ENCODE measurements at places on chromosomes 6 and 20. TPM values are rescaled to one million over a fixed set of nuclear protein-coding genes. Genes with fewer than 3 reads are reported as not detected.

The RHAG gene
- not detected for total RNA-seq

The MAP3K7 gene
- 51.1 TPM for total RNA-seq

The SYCP2L gene
- total RNA-seq: 4.5 TPM

The SNAP91 gene
- 1.2 TPM for total RNA-seq

The AKAP12 gene
- 30.8 TPM for total RNA-seq

The VAPB gene
- total RNA-seq: 50.6 TPM

The WTAP gene
- 119 TPM for total RNA-seq

The ADGRB3 gene
- 1.8 TPM for total RNA-seq

The XKR7 gene
- 2.1 TPM for total RNA-seq

The CLIC5 gene
- total RNA-seq: 0.11 TPM

The KCNG1 gene
- 126 TPM for total RNA-seq

The SMLR1 gene
- 0.27 TPM for total RNA-seq

The VPS16 gene
- 37.5 TPM for total RNA-seq

The KCNQ5 gene
- total RNA-seq: 7.0 TPM

The BPIFB1 gene
- 0.26 TPM for total RNA-seq

- peak; percentile 62 for DNase-seq
- H3K4me3 ChIP-seq: no peak overlapping the region
- H3K27ac ChIP-seq: no peak overlapping the region
- no peaks in the 10 kb centered on the region for H3K27me3 ChIP-seq
- H3K36me3 ChIP-seq: no peaks in the 10 kb centered on the region
- H3K4me1 ChIP-seq: peaks cover 15% of the 10 kb centered on the region
These were observed 18.3 kb upstream of the GTSF1L start for GRCh38 chr20:43744966-43745730.

DNA sequence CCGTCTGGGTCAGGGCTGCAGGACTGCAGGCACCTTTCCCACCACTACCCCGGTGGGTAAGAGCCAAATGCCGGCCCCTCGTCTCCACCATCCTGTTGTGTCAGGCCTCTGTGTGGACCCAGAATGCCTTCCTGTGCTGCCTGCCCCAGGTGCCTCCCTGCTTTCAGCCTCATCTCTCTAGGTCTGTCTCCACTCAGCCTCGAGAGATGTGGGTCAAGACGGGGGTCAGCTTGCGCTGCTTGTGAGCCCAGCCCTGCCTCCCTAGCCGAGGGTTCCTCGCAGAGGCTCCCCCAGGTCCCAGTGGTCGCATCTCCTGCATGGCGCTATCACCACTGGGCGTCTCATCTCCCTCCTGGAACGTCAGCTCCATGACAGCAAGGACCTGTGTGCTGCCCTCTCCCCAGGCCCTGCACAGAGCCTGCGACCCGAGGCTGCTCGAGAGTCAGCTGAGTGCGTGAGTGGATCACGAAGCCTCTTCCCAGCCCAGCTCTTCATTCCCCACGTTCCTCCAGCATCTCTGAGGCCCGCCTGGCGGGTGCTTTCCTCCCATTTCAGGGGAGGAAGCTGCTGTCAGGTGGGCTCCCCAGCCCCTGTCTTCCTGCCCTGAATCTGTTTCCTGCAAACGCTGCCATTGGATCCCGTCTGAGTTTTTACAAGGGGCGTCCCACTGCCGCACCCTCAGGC is 38.7 kb upstream of the ZBP1 start:
- H3K27ac ChIP-seq: peak overlapping the region; percentile 53
- no peaks in the 10 kb centered on the region for H3K4me1 ChIP-seq
- peaks cover 42% of the 10 kb centered on the region for H3K36me3 ChIP-seq
- peak; percentile 34 for DNase-seq
- H3K27me3 ChIP-seq: no peaks in the 10 kb centered on the region

DNA sequence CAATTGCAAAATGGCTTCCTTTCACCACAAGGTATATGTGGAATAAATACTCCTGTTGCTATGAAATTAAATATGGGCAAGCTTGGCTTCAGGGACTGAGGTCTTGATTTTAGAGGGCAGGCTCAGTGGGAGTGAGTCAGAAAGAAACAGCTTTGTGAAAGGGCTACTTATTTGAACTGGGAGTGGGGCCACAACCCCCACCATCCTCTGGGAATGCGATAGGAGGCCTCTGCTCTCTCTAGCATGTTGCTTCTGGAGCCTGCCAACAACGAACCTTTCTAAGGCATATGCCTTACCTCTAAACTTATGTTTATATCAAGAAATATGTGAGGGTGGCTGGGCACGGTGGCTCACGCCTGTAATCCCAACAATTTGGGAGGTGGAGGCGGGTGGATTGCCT is 149.7 kb downstream of the LRRC1 start:
- H3K4me3 ChIP-seq: no peak overlapping the region
- no peaks in the 10 kb centered on the region for H3K36me3 ChIP-seq
- DNase-seq: no peak
- H3K27me3 ChIP-seq: no peaks in the 10 kb centered on the region
- no peak overlapping the region for H3K27ac ChIP-seq

- H3K36me3 ChIP-seq: no peaks in the 10 kb centered on the region
- H3K4me1 ChIP-seq: no peaks in the 10 kb centered on the region
- peak; percentile 31 for DNase-seq
- no peaks in the 10 kb centered on the region for H3K27me3 ChIP-seq
- no peak overlapping the region for H3K4me3 ChIP-seq
These were observed 79.9 kb upstream of the BHLHE23 start for GRCh38 chr20:63086421-63087235.

- no peak overlapping the region for H3K27ac ChIP-seq
- DNase-seq: peak; percentile 95
- H3K36me3 ChIP-seq: no peaks in the 10 kb centered on the region
- peak overlapping the region; percentile 74 for H3K4me3 ChIP-seq
- H3K4me1 ChIP-seq: peaks cover 4% of the 10 kb centered on the region
These were observed 11.0 kb downstream of the UNC5CL start for GRCh38 chr6:41027799-41028560.

- no peak overlapping the region for H3K4me3 ChIP-seq
- no peaks in the 10 kb centered on the region for H3K4me1 ChIP-seq
- no peak for DNase-seq
- no peak overlapping the region for H3K27ac ChIP-seq
These were observed 5.9 kb downstream of the TFAP2B start for GRCh38 chr6:50824552-50824951.

DNA sequence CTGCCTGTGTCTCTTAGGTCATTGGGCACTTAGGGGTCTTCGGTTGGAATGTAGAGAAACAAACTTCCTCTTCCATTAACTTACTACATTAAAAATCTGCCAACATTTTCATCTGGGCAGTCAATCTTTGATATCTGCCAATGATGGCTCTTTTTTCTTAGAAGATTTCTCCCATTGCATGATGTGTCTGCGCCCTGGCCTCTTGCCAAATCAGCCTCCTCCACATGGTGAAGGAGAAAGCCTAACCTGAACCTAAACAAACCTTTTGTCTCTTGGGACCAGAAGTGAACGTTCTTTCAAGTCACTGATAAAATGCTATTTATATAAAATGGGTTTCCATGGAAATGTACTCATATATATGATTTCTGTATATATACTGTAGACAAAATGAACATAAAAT is 998.9 kb upstream of the GJE1 start:
- H3K4me1 ChIP-seq: no peaks in the 10 kb centered on the region
- H3K27ac ChIP-seq: no peak overlapping the region
- H3K27me3 ChIP-seq: no peaks in the 10 kb centered on the region

GRCh38 chr6:150068151-150068550 is 770 bp downstream of the ULBP3 start:
- DNase-seq: no peak
- H3K27me3 ChIP-seq: peaks cover 32% of the 10 kb centered on the region
- no peaks in the 10 kb centered on the region for H3K36me3 ChIP-seq
- no peaks in the 10 kb centered on the region for H3K4me1 ChIP-seq

DNA sequence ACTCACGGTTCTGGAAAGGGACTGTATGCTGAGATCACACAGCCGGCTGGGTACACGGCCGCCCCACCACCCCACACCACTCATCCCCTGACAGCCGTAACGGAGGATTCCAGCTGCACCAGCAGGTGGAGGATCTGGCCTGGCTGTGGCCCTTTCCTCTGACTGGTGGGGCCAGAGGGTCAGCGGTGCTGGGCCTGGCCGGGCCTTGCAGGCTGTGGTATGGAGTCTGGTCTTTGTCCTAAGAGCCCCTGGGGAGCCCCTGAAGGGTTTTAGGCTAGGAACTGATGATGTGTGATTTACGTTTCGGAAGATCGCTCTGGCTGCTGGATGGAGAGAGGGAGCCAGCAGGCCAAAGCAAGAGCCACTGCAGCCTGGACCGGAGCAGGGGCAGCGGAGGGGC is 26.6 kb downstream of the NOL4L start:
- H3K4me3 ChIP-seq: no peak overlapping the region
- DNase-seq: no peak
- no peaks in the 10 kb centered on the region for H3K36me3 ChIP-seq
- peaks cover 5% of the 10 kb centered on the region for H3K4me1 ChIP-seq
- H3K27ac ChIP-seq: peak overlapping the region; percentile 66
- no peaks in the 10 kb centered on the region for H3K27me3 ChIP-seq

- peaks cover 33% of the 10 kb centered on the region for H3K4me1 ChIP-seq
- no peak overlapping the region for H3K27ac ChIP-seq
- H3K4me3 ChIP-seq: no peak overlapping the region
- no peaks in the 10 kb centered on the region for H3K27me3 ChIP-seq
- DNase-seq: no peak
- no peaks in the 10 kb centered on the region for H3K36me3 ChIP-seq
These were observed 3.5 kb upstream of the VEGFA start for GRCh38 chr6:43766500-43766853.

GRCh38 chr6:83601119-83601518 is 88.8 kb downstream of the PRSS35 start:
- H3K36me3 ChIP-seq: no peaks in the 10 kb centered on the region
- no peak overlapping the region for H3K4me3 ChIP-seq
- peaks cover 4% of the 10 kb centered on the region for H3K4me1 ChIP-seq
- no peak for DNase-seq

GRCh38 chr20:53186635-53187034 is 214.5 kb downstream of the TSHZ2 start:
- no peak overlapping the region for H3K4me3 ChIP-seq
- H3K27me3 ChIP-seq: no peaks in the 10 kb centered on the region
- no peak overlapping the region for H3K27ac ChIP-seq

- no peaks in the 10 kb centered on the region for H3K27me3 ChIP-seq
- no peak overlapping the region for H3K27ac ChIP-seq
- H3K4me3 ChIP-seq: no peak overlapping the region
- DNase-seq: peak; percentile 95
These were observed 39.0 kb downstream of the GMPR start for GRCh38 chr6:16277101-16277981.

- DNase-seq: no peak
- H3K36me3 ChIP-seq: no peaks in the 10 kb centered on the region
These were observed 97.4 kb downstream of the SNX5 start for GRCh38 chr20:17871181-17871580.
